Bladder microvascular endothelial cell (primary cell): ENCODE measurements at places on chromosomes 1 and 21. TPM values are rescaled to one million over a fixed set of nuclear protein-coding genes. Genes with fewer than 3 reads are reported as not detected.

CCDC181 gene
- not detected in 2 replicates for total RNA-seq

KRTAP11-1 gene
- not detected in 2 replicates for total RNA-seq

ADGRL4 gene
- total RNA-seq: 231 and 282 TPM in 2 replicates

ASTN1 gene
- not detected in 2 replicates for total RNA-seq

RGSL1 gene
- total RNA-seq: not detected in 2 replicates

PDE9A gene
- 0.16 and 4.7 TPM in 2 replicates for total RNA-seq

SFN gene
- 0.16 and 0.25 TPM in 2 replicates for total RNA-seq

LRRIQ3 gene
- 0.16 and 0.38 TPM in 2 replicates for total RNA-seq

OR2T33 gene
- total RNA-seq: not detected in 2 replicates

OR14A2 gene
- total RNA-seq: not detected in 2 replicates

USH2A gene
- not detected in 2 replicates for total RNA-seq

CALML6 gene
- total RNA-seq: 0.06 and 0.32 TPM in 2 replicates

CACNA1E gene
- 0.06 TPM in 1 of 2 replicates, not detected in the other for total RNA-seq
